T-helper 17 cell (primary cell): ENCODE measurements at places on chromosomes 3 and 15. TPM values are rescaled to one million over a fixed set of nuclear protein-coding genes. Genes with fewer than 3 reads are reported as not detected.

GRCh38 chr15:95503107-95503506, 827.4 kb upstream of the NR2F2 start:
- H3K4me1 ChIP-seq = no peaks in the 10 kb centered on the region
- H3K27ac ChIP-seq = no peak overlapping the region
- H3K4me3 ChIP-seq = no peak overlapping the region
- DNase-seq = no peak

The TF gene
- 0.65 TPM for total RNA-seq

DNA sequence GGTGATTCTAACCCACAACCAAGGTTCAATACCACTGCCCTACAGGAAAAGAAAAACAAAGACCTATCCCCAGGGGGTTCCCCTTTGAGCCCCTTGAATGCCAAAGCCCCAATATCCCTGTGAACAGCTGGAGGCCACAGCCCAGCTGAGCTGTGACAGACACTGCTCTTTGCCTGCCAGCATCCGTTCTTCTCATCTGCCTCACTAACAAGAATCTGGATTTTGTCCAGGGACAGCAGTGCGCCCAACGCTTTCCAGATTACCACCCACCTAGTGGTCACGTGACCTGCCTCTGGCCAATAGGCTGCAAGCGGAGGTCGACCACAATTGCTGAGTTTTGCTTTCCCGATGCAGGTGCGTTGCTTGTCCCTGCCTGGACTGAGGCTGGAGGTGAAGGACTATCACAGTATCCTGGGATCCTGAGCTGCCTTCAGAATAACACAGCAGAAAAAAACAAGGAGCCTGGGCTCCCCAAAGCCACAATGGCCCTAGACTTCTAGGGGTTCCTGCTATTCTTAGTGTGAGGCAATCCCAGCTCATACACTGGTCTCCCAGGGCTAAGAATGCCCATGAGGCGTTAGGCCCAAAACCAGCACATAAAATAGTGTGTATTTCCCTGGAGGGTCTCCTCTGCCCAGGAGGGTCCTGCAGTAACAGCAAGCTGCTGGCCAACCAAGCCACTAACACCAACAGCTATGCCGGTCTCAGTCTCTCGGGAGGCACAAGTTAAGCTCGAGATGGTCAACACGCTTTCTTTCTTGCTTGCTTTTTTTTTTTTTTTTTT, 13.8 kb downstream of the BDH1 start:
- H3K4me3 ChIP-seq = no peak overlapping the region
- no peak overlapping the region for H3K27ac ChIP-seq
- DNase-seq = no peak
- no peaks in the 10 kb centered on the region for H3K27me3 ChIP-seq
- H3K36me3 ChIP-seq = peaks cover 6% of the 10 kb centered on the region

DNA sequence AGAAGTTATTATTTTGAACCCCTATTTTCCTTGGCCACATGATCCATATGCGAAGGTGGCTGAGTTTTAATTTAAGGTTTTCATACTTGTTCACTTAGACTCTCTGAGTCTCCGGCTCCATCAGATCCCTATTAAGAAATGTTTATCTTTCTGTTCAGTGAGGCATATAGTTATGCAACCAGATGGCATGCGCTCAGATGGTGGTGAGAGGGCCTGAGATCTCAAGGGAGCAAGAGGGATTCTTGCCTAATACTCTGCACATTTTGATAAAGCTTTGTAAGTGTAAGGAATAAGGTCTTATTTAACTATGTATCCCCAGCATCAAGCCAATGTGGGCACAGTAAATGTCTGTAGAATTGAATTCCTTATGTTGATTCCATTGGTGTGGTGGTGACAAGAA, 78.9 kb upstream of the DPH6 start:
- H3K4me1 ChIP-seq = no peaks in the 10 kb centered on the region
- H3K36me3 ChIP-seq = no peaks in the 10 kb centered on the region
- no peak overlapping the region for H3K27ac ChIP-seq
- peaks cover 36% of the 10 kb centered on the region for H3K27me3 ChIP-seq
- no peak overlapping the region for H3K4me3 ChIP-seq

The LMCD1 gene
- 0.85 TPM for total RNA-seq

DNA sequence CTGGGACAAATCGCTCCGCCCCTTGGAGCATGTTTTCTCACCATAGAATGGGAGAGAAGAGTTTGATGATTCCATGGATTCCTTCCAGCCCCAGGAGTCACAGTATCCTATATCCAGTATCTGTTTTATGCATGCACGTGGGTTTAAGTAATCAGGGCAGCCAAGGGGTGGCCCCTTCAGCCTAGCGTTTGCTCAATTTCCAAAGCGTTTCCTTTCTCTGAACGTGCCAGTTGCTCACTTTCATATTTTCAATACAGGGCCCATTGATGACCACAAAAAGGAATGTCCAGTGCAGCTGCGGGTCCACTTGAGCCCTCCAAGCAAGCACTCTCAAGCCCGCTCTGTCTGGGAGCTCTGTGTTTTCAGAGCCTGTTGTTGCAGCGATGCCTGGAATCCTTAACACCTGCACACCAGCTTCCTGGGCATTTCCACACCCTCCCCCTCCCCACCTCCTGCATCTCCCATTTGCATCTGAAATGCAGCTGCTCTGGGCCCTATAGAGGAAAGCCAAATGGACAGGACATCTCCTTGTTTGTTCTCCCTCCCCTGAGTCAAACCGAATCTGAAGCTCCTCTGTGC, 164.3 kb upstream of the LPP start:
- H3K4me3 ChIP-seq = no peak overlapping the region
- DNase-seq = no peak
- H3K27ac ChIP-seq = no peak overlapping the region
- H3K36me3 ChIP-seq = no peaks in the 10 kb centered on the region
- H3K4me1 ChIP-seq = peaks cover 32% of the 10 kb centered on the region

The SCN5A gene
- total RNA-seq = 0.05 TPM

DNA sequence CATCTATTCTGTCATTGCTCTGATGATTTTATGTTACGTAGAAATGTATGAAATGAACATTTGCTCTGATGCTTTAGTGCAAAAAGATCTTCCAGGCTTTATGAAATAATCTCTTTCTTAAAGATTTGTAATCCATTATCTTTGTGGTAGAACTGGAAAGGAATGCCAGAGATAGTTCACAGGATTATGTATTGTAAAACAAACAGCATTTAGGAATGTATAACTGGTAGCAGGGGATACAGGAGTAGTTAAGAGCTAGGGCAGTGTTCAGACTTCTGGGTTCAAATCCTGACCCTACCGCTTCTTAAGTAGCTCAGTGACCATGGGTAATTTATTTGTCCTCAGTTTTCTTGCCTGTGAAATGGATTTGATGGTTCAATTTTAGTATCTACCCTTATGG, 429.8 kb upstream of the TPM1 start:
- H3K4me1 ChIP-seq = peaks cover 2% of the 10 kb centered on the region
- H3K27ac ChIP-seq = no peak overlapping the region
- no peaks in the 10 kb centered on the region for H3K36me3 ChIP-seq
- H3K4me3 ChIP-seq = no peak overlapping the region
- DNase-seq = no peak

DNA sequence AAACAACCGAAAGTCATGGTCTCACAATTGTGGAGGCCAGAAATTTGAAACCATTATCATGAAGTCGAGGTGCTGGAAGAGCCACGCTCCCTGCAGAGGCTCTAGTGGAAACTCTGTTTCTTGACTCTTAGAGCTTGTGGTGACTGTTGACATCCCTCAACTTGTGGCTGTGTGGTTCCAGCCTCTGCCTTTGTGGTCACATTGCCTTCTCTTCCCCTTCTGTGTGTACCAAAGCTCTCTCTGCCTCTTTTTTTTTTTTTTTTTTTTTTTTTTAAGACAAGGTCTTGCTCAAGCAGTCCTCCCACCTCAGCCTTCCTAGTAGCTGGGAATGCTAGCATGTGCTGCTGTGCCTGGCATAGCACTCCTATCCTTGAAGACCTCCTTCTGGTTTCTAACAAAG, 48.7 kb upstream of the CRTC3 start:
- DNase-seq = no peak
- H3K4me3 ChIP-seq = no peak overlapping the region
- H3K27ac ChIP-seq = peak overlapping the region; percentile 75
- no peaks in the 10 kb centered on the region for H3K27me3 ChIP-seq
- H3K4me1 ChIP-seq = peaks cover 34% of the 10 kb centered on the region
- peaks cover 12% of the 10 kb centered on the region for H3K36me3 ChIP-seq

The ANKRD34C gene
- total RNA-seq = not detected
